ENCODE measurements at places on chromosomes 7 and 10.

DNA sequence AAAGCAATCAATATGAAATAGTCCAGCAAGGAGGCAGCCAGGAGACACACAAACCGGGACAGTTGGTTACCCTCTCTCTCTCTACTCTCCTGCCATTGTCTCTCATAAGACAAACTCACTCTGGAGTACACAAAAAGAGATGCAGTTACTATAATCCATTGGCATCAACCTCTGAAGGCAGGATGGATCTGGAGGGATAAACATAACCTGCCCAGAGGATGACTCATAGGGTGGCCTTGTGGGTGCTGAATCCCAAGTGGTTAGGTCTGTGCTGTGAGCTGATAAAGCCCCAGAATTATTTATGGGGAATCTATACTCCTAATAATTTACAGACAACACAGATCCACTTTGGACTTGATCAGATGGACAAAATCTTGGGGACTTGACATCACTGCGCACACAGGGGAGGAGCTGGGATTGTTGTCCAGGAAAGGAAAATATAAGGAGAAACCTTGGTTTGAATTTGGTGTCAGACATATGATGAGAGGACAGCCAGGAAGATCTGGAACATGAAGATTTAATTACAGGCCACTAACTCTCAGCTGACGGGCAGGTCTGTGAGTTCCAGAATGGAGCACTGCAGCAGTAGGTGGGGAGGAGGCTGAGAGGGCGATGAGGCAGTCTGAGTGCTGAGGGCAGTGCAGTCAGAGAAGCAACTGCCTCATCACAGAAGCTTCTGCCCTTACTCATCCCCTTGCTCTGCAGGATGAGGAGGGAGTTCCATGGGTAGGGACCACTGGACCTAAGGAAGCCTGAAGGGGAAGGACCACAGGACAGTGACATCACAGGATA lies 113.9 kb upstream of the PRSS58 start:
- H3K27me3 ChIP-seq: no peaks in the 10 kb centered on the region
- DNase-seq: no peak
- H3K4me1 ChIP-seq: peaks cover 8% of the 10 kb centered on the region
- H3K36me3 ChIP-seq: no peaks in the 10 kb centered on the region
- H3K27ac ChIP-seq: no peak overlapping the region

DNA sequence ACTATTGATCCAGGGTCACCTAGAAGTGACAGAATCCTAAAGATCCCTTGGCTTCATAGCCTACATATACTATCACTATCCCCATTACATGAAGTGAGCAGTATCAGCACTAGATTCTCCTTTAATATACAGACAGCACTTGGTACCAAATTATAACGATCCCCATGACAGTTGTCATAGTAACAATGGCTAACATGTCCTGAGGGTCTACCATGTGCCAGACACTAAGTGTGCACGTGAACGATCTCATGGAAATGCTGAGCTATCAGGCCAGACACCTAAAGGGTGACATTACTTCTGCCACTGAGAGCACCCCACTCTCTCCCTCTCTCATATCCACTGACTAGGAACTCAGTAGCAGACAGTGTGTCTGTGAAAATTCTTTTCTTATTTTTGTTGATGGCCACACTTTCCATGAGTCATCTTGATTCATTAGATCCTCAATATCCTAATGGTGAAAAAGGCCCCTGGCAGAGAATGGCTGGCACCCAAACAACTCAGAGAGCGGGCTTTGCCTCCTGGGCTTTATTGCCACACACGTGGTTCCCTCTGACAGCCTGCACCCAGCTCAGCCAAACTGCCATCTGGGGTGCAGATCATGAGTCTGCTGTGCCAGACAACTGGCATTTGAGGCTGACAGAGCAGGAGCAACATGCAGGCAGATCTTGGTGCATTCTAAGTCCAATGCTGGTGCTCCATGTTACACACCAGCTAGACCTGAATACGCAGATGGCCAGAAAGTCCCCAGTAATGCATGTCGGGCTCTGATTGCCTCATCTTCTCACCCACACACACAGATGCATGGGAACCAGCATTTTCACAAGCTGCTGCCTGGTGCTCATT lies 176.3 kb downstream of the DGKI start:
- H3K4me1 ChIP-seq: peaks cover 21% of the 10 kb centered on the region
- H3K36me3 ChIP-seq: no peaks in the 10 kb centered on the region
- no peak overlapping the region for H3K4me3 ChIP-seq

DNA sequence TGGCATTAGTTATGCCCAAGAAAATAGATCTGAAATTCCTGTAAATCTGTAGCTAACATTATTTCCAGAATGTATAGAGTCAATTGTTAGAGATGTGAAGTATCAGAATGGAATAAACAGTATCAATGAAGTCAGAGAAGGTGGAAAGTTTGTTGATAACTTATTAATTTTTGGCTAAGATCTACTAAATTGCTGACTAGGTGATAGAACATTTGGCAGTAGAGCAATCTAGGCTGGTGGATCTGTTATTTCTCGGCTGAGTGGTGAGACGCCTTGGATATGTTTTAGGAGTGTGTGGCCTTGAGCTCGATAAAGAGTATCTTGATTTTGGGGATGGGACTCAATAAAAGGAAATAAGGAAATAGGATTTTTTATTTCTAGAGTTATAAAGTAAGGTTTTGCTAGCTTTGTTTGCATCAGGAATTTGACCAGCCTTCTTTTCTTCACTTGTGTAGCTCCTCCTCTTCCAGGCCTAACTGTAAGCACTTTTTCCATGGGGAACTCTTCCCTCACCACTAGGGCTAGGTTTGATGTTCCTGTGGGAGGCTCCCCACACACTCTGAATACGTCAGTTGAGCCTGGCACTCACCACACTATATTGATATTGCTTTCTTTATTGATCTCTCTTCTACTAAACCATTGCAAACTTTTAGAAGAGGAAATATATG lies 86.8 kb upstream of the CSTF2T start:
- no peaks in the 10 kb centered on the region for H3K27me3 ChIP-seq
- H3K36me3 ChIP-seq: no peaks in the 10 kb centered on the region
- no peak overlapping the region for H3K4me3 ChIP-seq
- no peak overlapping the region for H3K27ac ChIP-seq

GRCh38 chr7:118280319-118281012 lies 56.0 kb downstream of the ANKRD7 start:
- H3K27ac ChIP-seq: no peak overlapping the region
- no peaks in the 10 kb centered on the region for H3K36me3 ChIP-seq
- H3K27me3 ChIP-seq: no peaks in the 10 kb centered on the region
- H3K4me1 ChIP-seq: no peaks in the 10 kb centered on the region
- no peak overlapping the region for H3K4me3 ChIP-seq

- no peak overlapping the region for H3K4me3 ChIP-seq
- DNase-seq: no peak
- no peaks in the 10 kb centered on the region for H3K27me3 ChIP-seq
Measured at GRCh38 chr7:151992375-151992774, 33.1 kb upstream of the GALNT11 start.

GRCh38 chr10:86266446-86267242 lies 100.0 kb downstream of the GRID1 start:
- H3K4me3 ChIP-seq: no peak overlapping the region
- H3K4me1 ChIP-seq: no peaks in the 10 kb centered on the region
- no peak overlapping the region for H3K27ac ChIP-seq
- peaks cover 12% of the 10 kb centered on the region for H3K27me3 ChIP-seq

DNA sequence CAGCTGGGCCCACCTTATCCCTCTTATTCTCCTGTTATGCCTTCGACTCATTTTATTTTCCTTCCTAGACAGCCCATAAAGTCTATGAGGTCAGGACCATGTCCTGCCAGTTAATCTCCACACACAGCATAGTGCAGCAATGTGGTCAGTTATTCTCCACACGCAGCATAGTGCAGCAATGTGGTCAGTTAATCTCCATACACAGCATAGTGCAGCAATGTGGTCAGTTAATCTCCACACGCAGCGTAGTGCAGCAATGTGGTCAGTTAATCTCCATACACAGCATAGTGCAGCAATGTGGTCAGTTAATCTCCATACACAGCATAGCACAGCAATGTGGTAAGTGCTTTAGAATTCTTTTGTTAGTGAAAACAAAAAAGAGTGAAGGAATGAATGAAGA lies 77.8 kb downstream of the TEX36 start:
- no peak overlapping the region for H3K4me3 ChIP-seq
- DNase-seq: no peak
- no peak overlapping the region for H3K27ac ChIP-seq
- no peaks in the 10 kb centered on the region for H3K4me1 ChIP-seq

DNA sequence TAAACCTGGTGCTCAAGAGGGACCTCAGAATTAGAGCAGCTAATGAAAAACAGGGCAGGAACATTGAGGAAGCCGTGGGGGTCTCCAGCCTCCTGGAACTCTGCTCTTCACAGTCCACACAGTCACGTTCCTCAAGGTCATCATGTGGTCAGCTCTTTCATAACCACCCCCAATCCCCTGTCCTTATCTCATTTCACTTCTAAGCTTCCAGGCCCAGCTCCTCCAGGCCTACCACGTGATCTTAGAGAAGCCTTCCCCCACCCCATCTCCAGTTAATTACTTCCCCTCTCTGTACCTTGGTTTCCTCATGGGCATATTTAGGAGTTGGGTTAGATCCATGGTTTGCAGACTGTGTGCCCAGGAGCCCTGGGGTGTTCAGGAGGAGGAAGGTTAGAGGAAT lies 106.4 kb upstream of the TCF7L2 start:
- no peaks in the 10 kb centered on the region for H3K36me3 ChIP-seq
- DNase-seq: no peak
- no peak overlapping the region for H3K4me3 ChIP-seq
- no peaks in the 10 kb centered on the region for H3K27me3 ChIP-seq
- H3K27ac ChIP-seq: no peak overlapping the region

GRCh38 chr7:128190051-128190647 lies 50.9 kb upstream of the LEP start:
- no peak overlapping the region for H3K27ac ChIP-seq
- H3K4me1 ChIP-seq: no peaks in the 10 kb centered on the region
- peaks cover 36% of the 10 kb centered on the region for H3K27me3 ChIP-seq
- H3K4me3 ChIP-seq: no peak overlapping the region
- no peaks in the 10 kb centered on the region for H3K36me3 ChIP-seq

GRCh38 chr10:75770626-75771081 lies 339.2 kb downstream of the LRMDA start:
- no peak overlapping the region for H3K27ac ChIP-seq
- no peaks in the 10 kb centered on the region for H3K27me3 ChIP-seq
- no peak overlapping the region for H3K4me3 ChIP-seq
- H3K36me3 ChIP-seq: no peaks in the 10 kb centered on the region
- DNase-seq: no peak
